CD14-positive monocyte (primary cell): ENCODE measurements at places on chromosomes 11 and 22. TPM values are rescaled to one million over a fixed set of nuclear protein-coding genes. Genes with fewer than 3 reads are reported as not detected.
A peak's percentile ranks its signal among the peaks of the same experiment; 100 is the strongest.

Gene GGTLC3
- polyA plus RNA-seq = not detected in 2 replicates

Gene C1QTNF5
- polyA plus RNA-seq = not detected

Gene WT1
- not detected for polyA plus RNA-seq

Gene OR2D2
- polyA plus RNA-seq = not detected in 2 replicates

Gene SLC22A25
- not detected for polyA plus RNA-seq

Gene NXPE4
- polyA plus RNA-seq = not detected in 2 replicates

Gene SLC25A45
- polyA plus RNA-seq = 4.1 TPM

DNA sequence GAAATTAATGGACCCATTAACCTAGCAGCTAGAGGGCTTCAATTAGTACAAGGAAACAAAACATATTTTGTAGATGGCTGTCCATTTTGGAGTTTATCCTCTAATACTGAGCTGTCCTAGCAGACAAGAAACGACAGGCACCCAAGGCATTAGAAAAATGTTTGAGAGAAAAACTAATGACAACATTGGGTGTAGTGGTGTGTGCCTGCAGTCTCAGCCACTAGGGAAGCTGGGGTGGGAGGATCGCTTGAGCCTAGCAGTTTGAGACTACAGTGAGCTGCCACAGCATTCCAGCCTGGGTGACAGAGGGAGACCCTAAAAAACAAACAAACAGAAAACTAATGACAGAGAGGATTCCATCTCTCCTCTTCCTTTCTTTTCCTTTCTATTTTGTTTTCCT, 1.5 kb downstream of the A4GALT start:
- no peak overlapping the region for H3K4me3 ChIP-seq
- H3K27me3 ChIP-seq = peaks cover 64% of the 10 kb centered on the region
- DNase-seq = no peak
- no peaks in the 10 kb centered on the region for H3K36me3 ChIP-seq

DNA sequence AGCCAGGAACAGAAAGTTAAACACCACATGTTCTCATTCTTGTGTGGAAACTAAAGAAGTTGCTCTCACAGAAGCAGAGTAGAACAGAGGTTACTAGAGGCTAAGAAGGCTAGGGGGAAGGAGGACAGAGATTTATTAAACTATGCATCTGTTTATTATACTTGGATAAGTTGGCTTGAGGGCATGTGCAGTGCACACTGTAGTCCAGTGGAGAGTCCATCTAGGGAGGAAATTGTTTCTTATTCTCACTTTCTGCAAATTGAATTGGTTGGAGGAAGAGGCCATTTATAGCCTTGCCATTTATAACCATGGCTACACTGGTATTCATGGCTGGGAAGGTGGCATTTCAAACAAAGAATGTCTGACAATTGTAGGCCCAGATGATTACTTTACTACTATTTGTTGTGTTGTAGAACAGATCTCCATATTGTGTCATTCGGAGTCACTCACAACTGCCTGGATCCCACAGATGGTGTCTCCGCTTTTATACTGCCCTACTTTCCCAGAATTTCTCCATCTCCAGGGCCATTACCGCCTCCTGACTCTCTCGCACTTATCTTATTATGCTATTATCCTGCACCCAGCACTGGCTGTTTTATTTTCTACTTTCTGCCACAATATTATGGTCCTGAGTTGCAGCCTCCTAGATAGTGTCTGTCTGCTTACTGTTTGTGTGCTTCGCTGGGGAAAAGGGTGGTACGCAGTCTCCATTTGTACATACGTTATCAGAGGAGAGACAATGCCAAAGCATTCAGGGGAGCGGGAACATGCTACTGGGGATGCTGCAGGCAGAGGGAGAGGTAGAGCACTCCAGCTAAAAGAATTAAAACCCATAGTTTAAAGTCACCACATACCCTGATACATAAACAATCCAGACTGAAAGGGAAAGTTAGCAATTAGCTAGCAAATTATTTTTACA, 169.3 kb upstream of the BLID start:
- no peak overlapping the region for H3K27ac ChIP-seq
- no peak overlapping the region for H3K4me3 ChIP-seq
- H3K27me3 ChIP-seq = no peaks in the 10 kb centered on the region
- no peaks in the 10 kb centered on the region for H3K36me3 ChIP-seq
- no peaks in the 10 kb centered on the region for H3K4me1 ChIP-seq

DNA sequence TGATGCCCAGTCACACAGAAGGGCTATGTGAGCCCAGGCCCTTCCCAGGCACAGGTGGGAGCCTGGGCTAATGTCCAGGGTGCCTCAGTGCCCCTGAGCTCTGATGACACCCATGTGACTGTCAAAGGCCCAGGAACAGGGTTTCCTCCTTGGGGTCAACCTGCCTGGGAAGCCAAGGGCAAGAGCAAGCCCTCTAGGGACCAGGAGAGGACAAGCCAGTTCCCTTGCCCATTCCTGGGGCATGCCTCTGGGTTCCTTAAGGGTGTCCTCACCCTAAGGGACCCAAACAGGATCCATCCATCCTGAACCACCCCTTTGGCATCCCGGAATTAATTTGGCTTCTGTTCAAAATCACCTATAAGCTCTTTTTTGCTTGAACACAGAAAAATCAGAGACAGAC, 39.0 kb downstream of the PISD start:
- no peak overlapping the region for H3K4me3 ChIP-seq
- H3K27ac ChIP-seq = no peak overlapping the region
- H3K36me3 ChIP-seq = peaks cover 91% of the 10 kb centered on the region
- no peak for DNase-seq

- peaks cover 21% of the 10 kb centered on the region for H3K4me1 ChIP-seq
- H3K27me3 ChIP-seq = no peaks in the 10 kb centered on the region
- no peak overlapping the region for H3K4me3 ChIP-seq
- H3K27ac ChIP-seq = peak overlapping the region; percentile 21
- H3K36me3 ChIP-seq = no peaks in the 10 kb centered on the region
Observed at GRCh38 chr11:68303083-68303482, 9.3 kb upstream of the LRP5 start.

DNA sequence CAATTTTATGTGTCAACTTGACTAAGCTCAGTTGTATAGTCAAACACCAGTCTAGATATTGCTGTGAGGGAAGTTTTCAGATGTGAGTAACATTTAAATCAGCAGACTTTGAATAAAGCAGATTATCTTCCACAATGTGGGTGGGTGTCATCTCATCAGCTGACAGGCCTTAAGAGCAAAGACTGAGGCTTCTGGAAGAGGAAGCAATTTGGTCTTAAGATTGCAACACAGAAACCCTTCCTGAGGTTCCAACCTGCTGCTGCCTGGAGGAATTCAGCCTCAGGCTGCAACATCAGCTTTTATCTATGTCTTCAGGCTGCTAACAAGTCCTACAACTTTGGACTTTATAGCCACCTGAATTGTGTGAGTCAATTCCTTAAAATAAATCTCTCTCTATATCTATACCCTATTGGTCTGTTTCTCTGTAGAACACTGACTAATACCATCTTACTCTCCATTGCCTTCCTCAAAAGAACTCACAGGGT, 277.2 kb upstream of the PLET1 start:
- DNase-seq = peak; percentile 68
- H3K4me1 ChIP-seq = no peaks in the 10 kb centered on the region
- no peak overlapping the region for H3K4me3 ChIP-seq
- no peaks in the 10 kb centered on the region for H3K27me3 ChIP-seq

DNA sequence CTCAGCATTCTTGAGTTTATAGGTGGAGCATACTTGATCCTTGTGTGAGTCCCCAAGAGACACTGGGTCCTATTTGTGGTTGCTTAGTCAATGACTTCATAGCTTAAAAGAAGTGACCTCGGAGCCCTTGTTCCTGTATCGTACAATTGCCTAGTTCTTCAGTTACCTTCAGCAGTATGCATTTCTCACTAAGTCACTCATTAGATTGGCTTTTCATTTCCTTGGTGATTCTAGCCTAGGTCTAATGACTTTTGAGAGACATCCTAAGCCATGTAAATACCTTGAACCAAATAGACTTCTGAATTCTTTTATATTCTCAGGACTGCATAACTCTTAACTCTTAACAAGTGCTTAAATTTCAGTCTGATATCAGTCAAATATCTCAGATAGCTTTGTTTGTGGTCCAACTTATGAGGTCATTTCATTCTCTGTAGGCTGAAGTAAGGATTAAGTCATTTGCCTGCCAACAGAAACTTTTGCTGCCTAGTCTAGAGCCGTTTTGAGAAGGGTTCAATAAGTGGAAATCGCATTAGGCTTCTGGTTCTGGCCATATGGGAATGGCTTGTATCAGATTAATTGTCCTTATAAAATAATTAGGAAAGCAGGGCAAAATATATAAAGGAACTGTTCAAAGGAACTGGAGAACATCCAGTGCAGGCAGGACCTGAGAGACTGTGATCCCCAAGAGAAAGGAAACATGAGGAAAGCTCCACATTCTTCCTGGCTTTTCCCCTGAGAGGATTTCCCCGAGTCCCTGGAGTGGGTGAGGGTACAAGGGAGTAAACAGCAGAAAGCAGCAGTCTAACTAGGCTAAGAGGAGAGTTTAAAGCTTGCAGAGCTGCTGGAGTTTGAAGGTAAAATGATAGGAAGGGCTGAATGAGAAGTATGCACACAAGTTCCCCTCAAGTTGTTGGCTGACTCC, 39.9 kb downstream of the TRAF6 start:
- no peak overlapping the region for H3K27ac ChIP-seq
- H3K36me3 ChIP-seq = no peaks in the 10 kb centered on the region
- no peak overlapping the region for H3K4me3 ChIP-seq
- H3K4me1 ChIP-seq = peaks cover 9% of the 10 kb centered on the region

DNA sequence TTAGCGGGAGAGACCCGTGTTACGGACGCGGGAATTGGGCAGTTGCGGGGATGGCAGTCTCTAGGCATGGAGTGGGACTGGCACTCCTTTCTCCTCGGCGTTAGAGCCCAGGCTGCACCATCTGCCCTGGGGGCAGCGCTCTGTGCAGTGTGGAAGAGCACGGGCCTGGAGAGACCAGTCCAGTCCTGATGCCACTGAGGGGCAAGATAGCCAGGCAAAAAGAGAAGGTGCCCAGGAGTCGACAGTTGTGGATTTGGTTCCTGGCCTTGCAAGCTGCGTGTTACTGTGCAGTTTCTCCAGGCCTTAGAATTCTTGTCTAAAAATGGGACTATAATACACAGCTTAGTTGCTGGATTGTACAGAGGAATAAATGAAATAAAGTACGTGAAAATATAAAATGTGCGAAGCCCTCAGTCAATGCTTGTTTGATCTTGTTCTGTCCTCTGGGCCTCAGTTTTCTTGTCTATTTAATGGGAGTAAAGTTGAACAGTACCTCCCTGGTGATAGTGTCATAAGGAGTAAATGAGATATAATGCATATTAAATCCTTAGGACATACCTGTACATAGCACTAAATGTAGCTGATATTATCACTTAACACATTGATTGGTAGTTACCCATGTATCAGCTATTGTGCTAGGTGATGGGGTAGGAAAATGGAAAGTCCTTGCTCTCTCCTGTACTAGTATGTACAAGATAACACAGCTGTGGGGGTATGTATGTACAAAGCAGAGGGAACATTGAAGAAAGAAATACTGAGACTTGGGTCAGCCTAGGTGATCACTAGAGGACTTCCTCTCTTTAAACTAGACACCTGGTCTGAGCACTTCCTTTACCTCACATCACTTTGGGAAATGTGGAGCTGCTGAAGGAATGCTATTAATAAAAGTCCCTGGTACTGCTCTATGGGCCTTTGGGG, 1.2 kb downstream of the ATXN10 start:
- peak overlapping the region; percentile 73 for H3K27ac ChIP-seq
- no peaks in the 10 kb centered on the region for H3K36me3 ChIP-seq
- peak overlapping the region; percentile 44 for H3K4me3 ChIP-seq
- peaks cover 24% of the 10 kb centered on the region for H3K4me1 ChIP-seq
- no peak for DNase-seq

- H3K27me3 ChIP-seq = peaks cover 28% of the 10 kb centered on the region
- peaks cover 35% of the 10 kb centered on the region for H3K4me1 ChIP-seq
- peak overlapping the region; percentile 10 for H3K4me3 ChIP-seq
Observed at GRCh38 chr22:26658161-26658560, 773 bp downstream of the MIAT start.
